Activated CD8-positive, alpha-beta T cell treated with anti-CD3 and anti-CD28 coated beads for 36 hours (primary cell): ENCODE measurements at places on chromosomes 4 and X.

GRCh38 chrX:41014776-41015360, 70.4 kb upstream of the USP9X start:
- DNase-seq = peak; percentile 24

- DNase-seq = no peak
Measured at GRCh38 chrX:52821079-52821760, 10.1 kb downstream of the XAGE5 start.

DNA sequence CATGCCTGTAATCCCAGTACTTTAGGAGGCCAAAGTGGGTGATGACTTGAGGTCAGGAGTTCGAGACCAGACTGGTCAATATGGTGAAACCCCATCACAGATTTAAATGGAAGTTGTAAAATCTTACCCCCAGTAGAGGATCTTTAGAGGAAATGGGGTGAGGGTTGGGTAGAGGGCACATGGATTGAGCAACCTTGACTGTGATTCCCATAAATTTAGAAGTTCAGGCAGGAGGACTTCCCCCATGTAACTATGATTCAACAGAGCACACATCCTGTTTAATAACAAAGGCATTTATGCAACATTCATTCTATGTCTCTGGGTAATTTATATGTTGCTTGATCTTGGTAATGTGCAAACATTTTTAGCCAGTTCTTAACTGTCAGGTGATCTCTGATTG, 143.1 kb downstream of the RBM47 start:
- no peak for DNase-seq

DNA sequence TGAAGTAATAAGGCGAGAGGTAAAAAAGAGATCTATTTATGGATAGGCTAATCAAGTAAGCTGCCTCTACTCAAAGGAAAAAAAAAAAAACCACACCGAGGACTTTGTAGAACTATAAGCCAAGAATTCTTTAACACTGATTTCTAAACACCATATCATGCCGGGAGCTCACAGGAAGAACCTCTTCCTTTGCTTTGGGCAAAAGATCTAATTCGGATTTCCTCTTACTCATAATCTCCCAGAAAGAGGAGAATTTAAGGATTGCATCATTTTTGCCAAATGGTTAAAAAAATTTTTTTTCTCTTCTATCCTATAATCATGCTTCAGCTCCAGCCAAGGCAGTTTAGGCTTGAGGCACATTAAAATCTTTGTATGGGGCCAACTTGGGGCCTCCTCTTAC, 95.5 kb downstream of the ZNF827 start:
- DNase-seq = no peak

DNA sequence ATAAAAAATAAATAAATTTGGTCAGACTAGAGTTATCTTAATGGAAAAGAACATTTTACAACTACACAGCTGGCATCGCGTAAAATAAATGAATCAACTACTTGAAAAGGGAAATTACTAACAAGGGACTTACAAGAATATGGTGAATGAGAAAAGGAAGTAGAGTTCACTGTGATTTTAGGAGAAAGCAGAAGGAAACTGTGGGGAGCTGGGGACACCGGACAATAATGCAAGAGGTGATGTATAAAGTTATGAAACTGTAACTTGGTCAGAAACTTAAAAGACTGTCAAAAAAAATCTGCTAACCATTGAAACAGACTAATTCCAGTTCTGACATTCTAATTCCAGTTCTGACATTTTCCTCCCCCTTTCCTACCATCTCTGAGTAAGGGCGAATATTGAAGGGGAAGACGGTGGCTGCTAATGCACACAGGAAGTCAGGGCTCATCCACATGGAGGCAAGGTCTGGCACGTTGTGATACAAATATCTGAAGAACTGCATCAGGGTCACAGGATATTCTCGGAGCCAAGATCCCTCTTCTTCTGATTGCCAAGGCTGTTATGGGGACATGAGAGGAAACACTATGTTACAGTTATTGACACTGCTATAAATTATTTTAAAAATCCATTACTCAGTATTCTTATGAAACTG, 170.5 kb downstream of the CDS1 start:
- no peak for DNase-seq

GRCh38 chr4:72446353-72447055, 122.5 kb downstream of the ADAMTS3 start:
- no peak for DNase-seq

GRCh38 chr4:173934201-173934600, 349.3 kb downstream of the FBXO8 start:
- no peak for DNase-seq

GRCh38 chrX:3532581-3533085, 180.8 kb downstream of the PRKX start:
- no peak for DNase-seq

DNA sequence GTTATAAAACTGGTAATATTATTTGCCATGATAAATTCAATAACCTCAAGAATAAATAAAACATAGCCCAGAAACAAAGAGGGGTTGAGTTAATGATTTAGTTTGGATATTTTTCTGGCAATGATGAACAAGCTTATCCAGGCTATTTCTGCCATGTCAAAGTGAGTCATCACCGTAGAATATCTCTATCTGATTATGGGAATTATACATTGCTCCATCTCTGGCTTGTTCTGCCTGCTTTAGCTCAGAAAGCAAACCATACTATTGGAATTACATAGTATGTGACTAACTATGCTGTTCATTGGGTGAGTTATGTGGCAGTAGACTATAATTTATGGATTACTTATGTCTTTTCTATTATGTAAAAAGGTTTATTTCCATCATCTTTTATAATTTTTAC, 680.1 kb upstream of the AADAT start:
- no peak for DNase-seq

GRCh38 chr4:153107246-153107645, 97.0 kb upstream of the TRIM2 start:
- no peak for DNase-seq

GRCh38 chrX:46666831-46667230, 92.1 kb downstream of the SLC9A7 start:
- DNase-seq = no peak

DNA sequence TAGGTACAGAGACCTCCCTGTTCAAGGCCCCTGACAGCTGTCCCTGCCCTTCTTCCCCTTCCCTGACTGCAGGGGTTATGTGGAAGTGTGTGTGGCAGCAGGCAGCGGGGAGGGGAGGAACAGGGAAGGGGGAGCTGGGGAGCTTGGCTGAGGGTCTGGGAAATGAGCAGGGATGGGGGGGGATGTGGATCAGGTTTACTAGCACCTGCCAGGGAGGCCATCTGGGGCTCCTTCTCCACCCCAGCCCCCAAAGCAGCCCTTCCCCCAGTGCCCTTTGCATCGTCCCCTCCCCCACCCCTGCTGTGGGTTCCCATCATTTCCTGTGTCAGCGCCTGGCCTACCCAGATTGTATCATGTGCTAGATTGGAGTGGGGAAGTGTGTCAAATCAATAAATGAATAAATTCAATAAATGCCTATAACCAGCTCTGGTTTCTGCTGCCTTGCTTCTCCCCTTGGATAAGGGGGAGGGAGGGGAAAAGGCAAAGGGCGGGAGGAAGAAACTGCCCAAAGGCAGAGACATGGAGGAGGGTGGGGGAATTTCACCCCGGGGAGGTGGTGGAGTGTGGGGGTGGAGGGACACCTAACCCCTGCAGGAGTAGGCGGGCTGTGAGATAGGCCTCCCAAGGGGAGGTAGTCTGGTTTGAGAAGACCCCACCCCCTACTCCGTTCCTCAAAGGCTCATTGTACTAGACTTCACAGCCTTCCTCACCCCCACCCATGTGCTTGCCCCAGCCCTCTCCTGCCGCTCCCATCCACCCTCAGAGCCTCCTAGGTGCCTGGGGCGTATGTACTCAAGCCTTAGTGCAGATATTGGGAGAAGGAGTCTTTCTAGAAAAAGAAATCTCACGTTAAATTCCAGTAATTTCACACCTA, 3.2 kb downstream of the CXorf65 start:
- peak; percentile 80 for DNase-seq

GRCh38 chrX:87468941-87469340, 48.7 kb upstream of the KLHL4 start:
- DNase-seq = no peak

GRCh38 chr4:176034499-176034898, 31.1 kb upstream of the WDR17 start:
- DNase-seq = no peak

- no peak for DNase-seq
Measured at GRCh38 chrX:7828594-7828993, 14.4 kb upstream of the VCX start.

DNA sequence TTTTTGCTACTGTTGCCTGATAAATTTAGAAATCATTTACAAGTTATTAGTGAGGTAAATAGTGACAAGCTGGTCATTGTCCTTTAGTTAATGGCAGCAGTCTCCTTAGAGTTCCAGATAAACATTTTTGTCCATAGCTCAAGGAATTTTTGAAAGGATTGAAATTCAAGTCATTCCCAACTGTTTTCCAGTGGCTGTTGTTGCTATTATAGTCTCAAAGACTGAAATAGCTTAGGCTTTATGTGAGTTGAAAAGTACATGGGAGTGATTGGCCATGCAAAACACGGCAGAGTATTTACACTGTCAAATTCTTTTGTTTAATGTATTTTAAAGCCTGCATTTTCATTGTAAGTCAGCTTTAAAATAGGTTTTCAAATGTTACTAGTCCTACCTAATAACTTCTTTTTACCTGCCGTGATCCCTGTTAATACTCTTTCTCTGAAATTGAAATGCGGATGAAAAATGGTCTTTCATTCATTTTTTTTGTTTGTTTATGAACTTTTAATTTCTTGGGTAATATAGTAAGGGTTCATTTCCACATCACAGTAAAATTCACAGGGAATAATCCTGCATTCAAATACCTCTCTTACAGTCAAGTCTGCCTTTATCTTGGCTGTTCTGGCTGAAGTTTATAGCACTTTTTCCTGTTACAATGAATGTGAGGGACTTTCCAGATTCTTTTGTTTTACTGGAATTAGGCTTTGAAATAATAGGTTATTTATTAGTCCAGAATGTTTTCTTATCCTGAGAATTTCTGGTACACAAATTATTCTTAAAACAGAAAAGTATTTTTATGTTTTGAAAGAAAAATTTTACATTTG, 85.1 kb downstream of the PDLIM5 start:
- DNase-seq = no peak

DNA sequence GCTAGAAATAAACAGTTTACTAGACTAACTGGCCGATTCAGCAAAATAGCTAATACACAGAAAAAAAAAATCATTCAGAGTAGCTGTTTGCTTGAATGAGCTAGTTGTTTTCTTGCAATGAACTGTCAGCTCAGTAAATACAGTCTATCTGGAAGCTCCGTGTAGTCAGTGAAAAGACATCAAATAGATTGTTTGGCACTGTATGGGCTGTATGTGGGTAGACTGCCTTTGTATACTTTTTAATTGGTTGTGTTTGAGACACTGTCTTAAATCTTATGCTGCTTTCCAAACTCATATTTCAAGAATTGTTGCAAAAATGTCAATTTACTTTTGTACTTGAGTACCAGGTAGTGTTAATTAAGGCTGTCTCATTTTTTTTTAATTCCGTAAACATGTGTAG, 61.6 kb upstream of the GPR174 start:
- DNase-seq = no peak
